ELF-1 (cell line): ENCODE measurements at places on chromosomes 2 and 18.

- DNase-seq: no peak
Measured at GRCh38 chr2:23209059-23209458, 175.9 kb upstream of the KLHL29 start.

DNA sequence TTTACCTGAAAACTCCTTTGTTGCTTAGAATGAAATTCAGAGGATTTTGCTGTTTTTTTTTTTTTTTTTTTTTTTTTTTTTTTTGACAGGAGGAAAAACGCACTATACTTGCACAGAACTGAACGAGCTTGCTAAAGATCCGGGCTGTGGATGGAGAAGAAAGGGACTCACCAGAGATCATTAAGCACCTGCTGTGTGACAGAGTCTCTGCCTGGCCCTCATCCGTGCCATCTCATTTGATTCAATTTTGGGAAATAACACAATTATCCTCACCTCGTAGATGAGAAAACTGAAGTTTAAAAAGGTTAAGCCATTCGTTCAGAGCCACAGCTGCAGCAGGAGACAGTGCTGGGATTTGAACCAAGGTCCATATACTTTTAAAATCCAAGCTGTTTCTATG, 775.4 kb upstream of the ID2 start:
- DNase-seq: no peak

DNA sequence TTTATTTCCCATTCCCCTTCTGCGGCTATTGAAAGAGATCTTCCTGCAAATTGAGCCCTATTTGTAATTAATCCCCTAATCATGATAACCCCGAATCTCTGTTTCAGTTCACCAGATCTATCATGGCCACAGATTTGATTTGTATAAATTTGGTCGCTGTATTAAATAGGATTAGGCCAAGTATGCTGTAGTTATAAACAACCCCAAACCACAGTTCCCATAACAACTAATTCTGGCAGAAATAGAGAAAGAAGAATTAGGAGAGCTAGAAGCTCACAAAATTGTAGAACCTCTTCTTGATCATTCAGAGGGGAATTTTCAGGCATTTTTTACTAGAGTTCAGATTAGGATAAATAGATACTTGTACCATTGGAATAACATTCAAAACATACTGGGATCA, 433.7 kb upstream of the TNP1 start:
- DNase-seq: no peak

DNA sequence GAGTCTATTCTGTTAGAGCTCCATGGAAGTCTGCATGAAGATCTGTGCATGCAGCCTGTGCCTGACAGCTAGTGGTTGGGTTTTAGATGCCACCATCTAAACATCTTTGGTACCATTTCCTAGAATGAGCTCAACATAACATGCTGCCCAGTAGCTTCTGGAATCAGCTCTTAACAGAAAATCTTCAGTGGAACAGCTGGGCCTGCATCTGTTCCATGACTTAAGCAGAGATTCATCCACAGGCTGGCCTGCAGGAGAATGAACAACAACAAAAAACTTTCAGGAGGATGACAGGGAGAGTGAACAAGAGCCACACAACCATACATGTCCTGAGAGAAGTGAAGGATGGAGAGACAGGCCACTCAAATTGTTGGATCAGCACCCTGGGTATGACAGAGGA, 316.6 kb downstream of the RDH14 start:
- no peak for DNase-seq

GRCh38 chr2:100741880-100742276, 78.1 kb upstream of the NPAS2 start:
- no peak for DNase-seq

GRCh38 chr2:36384454-36384853, 28.9 kb downstream of the CRIM1 start:
- no peak for DNase-seq

- DNase-seq: peak; percentile 67
Measured at GRCh38 chr2:72012886-72013574, 134.6 kb downstream of the CYP26B1 start.

DNA sequence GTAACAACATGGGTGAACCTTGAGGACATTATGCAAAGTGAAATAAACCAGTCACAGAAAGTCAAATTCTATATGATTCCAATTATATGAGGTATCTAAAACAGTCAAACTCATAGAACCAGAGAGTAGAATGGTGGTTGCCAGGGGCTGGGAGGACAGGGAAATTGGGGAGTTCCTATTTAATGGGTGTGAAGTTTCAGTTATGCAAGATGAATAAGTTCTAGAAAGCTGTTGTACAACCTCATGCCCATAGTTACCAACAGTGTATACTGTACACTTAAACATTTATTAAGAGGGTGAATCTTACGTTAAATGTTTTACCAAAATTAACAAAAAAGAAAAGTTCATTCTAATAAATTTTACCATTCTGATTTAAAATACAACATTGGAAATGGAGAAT, 92.7 kb upstream of the WDSUB1 start:
- no peak for DNase-seq

- no peak for DNase-seq
Measured at GRCh38 chr2:196105951-196106350, 37.3 kb upstream of the DNAH7 start.

GRCh38 chr2:25340181-25340921, 1.4 kb downstream of the DNMT3A start:
- DNase-seq: no peak

- no peak for DNase-seq
Measured at GRCh38 chr2:67393237-67393636, 3.9 kb upstream of the ETAA1 start.

- peak; percentile 86 for DNase-seq
Measured at GRCh38 chr2:63698786-63699548, 110.2 kb downstream of the MDH1 start.

- no peak for DNase-seq
Measured at GRCh38 chr2:162265666-162266459, 22.6 kb upstream of the FAP start.

DNA sequence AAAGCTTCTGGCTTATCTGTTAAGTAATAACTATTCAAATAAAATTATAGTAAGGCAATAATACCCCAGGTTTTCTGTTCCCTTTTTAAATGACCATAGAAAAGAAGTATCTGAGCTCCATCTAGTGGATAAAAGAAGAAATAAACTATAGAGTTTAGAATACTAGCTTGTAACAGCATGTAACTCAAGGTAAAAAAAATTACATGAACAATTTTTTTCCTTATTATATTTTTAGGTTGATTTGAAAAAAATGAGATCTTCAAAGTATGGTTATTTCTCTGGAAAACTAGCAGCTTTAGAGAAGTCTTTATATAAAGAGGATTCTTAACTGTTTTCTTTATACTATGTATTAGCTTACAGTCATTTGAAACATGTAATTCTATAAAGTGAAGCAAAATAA, 58.1 kb downstream of the NCKAP1 start:
- no peak for DNase-seq

GRCh38 chr2:196046123-196046917, 22.3 kb downstream of the DNAH7 start:
- no peak for DNase-seq

DNA sequence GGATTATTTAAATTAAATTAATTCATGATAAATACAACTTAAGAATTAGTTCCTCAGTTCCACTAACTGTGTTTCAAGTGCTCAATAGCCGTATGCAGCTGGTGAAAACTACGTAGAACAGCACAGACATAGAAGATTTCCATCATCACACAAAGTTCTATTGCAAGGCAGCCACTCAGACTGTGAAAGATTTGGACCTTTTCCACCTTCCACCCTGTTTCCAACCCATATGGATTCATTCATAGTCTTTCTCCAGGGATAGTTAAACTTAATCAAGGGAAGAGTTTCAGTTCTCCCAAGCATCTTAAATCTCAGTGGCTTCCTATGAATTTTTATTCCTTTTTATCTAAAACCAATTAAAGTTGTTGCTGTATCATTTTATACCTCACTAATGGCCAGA, 2030.8 kb downstream of the SUCLG1 start:
- DNase-seq: no peak

DNA sequence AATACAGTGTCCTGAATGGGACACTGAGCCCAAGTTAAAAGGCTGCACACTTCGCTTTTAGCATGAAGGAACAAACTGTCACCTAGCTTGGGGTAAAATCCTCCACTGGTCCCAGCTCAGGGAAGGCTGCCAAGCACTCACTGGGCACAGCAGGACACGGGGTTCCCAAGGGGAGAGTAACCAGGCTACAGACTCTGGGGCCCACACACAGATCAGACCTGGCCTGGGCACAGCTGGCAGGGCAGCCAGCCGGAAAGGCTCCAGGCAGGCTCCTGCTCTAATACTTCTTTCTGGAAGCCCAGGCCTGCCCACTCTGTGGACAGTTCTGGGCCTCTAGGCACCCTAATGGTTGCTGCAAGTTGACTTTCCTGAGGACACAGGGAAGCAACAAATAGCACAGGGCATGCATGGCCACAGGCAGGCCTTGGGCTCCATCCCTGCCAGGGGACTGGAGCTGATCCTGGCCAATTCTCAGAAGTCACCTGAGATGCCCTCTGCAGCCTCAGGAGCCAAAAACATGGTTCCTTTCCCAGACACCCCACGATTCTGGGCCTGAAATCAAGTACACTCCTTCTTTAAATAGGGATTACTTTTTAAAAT, 18.7 kb upstream of the SULT1C3 start:
- DNase-seq: no peak

GRCh38 chr2:50443288-50443687, 588.6 kb downstream of the NRXN1 start:
- no peak for DNase-seq

- no peak for DNase-seq
Measured at GRCh38 chr18:50982802-50983179, 15.0 kb downstream of the ELAC1 start.

- no peak for DNase-seq
Measured at GRCh38 chr18:9735238-9735637, 27.1 kb downstream of the RAB31 start.

GRCh38 chr18:46434629-46435028, 222.4 kb downstream of the LOXHD1 start:
- DNase-seq: no peak

DNA sequence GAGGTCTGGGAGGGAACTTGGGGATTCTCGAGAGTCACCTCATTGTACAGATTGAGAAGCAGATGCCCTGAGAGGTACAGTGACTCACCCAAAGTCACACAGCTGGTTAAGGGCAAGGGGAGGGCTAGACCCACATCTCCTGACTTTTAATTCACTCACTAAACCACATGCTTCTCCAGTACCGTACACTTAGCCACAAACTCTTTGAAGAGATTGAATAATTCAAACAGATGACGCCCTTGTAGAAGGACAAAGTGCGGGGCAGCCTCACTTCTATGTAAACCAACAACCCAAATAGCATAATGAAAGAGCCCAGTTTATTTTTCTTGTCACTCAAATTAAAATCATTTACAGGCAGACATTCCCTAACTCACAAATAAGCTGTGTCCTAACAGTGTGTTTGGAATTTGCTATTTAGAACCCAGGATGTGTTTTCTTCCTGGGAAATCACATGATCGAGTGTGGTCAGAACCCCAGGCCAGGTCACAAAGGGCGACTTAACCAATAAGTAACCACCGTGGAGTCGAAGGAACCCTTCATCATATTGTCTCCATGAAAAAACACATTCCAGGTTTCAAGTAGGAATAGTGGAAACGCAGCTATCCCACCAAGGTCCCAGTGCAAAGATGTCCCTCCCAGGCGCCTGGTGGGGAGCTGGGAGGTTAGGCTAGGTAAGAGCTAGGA, 35.8 kb upstream of the PTPN4 start:
- no peak for DNase-seq

DNA sequence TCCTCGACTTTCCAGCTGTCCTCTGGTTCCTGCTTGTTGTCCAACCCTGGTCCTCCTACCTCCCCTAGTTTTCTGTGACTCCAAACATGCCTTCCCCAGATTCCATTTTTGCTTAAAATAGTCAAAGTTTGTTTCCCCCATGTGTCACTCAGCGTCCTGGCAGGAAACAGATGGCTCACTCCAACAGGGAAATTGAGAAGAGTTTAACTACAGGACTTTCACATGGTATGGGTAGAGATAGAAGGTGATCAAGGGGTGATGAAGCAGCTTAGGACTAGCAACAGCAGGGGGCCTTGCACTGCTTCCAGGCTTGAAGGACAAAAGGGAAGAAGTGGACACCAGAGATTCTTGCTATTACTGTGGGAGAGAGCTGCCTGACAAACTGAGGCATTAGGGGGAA, 6.1 kb upstream of the CUL3 start:
- no peak for DNase-seq

GRCh38 chr2:3062476-3063260, 314.9 kb downstream of the EIPR1 start:
- no peak for DNase-seq

- DNase-seq: no peak
Measured at GRCh38 chr18:60182223-60182622, 190.4 kb downstream of the MC4R start.

DNA sequence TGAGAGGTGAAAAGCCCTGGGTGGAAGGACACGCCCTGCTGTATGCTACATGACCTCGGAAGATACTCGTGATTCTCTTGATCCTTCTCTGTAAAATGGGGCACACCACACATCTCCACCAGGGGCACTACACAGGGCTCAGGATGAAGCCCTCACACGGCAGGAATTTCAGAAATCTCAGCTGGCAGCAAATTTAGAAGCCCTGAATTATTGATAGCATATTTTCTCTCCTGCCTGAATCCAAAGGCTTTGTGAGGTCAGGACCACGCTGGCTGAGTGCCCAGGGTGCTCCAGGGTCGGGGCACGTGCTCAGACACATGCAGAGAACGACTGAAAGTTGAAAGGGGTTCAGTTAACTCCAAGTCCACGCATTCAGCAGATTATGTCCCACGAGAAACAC, 42.1 kb upstream of the GALR1 start:
- DNase-seq: no peak

GRCh38 chr2:157866202-157866601, 9.9 kb downstream of the ACVR1 start:
- no peak for DNase-seq

DNA sequence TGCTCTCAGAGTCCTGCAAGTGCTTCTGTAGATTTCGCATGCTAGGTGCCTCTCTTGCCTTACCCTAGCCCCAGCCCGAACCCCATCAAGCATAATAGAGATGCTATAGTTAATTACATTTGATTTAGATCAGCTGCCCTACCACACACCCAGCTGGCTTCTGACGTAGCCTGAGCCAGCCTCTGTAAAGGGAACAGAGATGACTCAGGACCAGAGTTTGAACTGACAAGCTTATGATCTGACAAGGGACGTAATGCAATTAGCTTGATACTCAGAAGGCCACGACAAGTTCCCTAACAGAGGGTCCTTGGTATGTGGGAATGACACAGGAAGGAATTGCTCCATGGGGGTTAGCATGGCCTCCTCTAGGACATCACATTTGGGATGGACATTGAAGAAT, 126.6 kb downstream of the LRATD1 start:
- DNase-seq: no peak

GRCh38 chr2:29425866-29426265, 310.7 kb downstream of the CLIP4 start:
- DNase-seq: no peak
